Posterior cingulate gyrus (tissue), 11 donors: ENCODE measurements at places on chromosomes 5 and 9.

DNA sequence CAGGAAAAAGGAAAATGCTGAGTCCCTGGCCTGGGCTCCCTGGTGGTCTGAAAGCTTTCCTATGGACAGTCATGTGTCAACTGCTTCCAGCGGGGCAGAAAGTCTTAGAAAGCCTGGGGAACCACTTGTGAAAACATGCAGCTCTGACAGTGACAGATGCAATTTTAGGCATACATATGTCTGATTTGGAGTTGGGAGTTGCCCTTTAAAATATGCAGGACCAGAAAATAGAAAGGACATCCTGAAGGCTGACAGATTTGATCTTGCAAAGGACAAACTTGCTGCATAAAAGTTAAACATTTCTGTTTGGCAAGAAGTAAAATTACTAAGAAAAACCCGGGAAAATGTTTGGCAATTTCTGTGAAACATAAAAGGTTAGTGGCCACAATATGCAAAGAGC is 23.8 kb downstream of the GADD45G start:
- DNase-seq: no peak

GRCh38 chr9:70517926-70518610 is 103.6 kb upstream of the KLF9 start:
- no peak for DNase-seq

DNA sequence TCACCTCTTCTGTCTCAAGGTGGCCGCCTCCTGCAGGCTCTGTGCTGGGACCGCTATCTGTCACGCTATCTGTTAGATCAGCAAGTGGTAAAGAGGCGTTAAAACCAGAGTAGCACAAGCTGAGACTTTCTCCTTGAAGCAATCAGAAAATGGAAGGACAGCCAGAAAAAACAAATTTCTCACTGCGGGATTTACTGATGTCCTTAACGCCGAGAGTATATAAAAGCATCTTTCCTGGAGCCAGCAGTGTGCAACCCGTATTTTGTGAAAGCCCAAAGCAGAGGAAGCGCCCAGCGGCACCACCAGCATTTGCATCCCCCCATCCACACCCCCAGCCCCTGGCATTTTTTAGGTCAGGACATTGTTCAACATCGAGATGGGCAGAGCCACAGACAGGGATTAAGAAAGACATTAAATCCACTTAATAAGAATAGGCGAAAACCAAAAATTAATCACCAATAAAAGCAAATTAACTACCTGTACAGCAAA is 48.6 kb downstream of the DUSP1 start:
- no peak for DNase-seq

GRCh38 chr9:116656501-116656971 is 30.6 kb upstream of the TRIM32 start:
- no peak for DNase-seq

DNA sequence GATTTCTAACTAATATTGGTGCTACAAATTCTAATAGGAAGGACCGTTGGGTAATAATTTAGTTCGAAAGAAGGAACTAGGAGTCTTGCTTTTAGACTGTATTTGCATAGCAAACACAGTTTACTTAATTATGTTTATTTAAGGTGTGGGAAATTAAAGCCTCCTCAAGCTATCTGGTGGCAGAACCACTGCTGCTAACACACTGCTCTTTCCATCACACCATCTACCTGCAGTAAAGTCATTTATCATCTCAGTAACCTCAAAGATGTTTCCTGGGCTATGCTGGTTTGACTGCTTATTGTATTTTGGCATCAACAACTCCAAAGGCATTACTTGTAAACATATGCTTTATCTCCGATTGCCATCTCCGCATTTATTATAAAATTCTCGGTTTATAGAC is 114.3 kb downstream of the DEPDC1B start:
- no peak for DNase-seq

- peak; percentile 93 for DNase-seq
Measured at GRCh38 chr5:59810041-59810440, 83.5 kb downstream of the PDE4D start.

DNA sequence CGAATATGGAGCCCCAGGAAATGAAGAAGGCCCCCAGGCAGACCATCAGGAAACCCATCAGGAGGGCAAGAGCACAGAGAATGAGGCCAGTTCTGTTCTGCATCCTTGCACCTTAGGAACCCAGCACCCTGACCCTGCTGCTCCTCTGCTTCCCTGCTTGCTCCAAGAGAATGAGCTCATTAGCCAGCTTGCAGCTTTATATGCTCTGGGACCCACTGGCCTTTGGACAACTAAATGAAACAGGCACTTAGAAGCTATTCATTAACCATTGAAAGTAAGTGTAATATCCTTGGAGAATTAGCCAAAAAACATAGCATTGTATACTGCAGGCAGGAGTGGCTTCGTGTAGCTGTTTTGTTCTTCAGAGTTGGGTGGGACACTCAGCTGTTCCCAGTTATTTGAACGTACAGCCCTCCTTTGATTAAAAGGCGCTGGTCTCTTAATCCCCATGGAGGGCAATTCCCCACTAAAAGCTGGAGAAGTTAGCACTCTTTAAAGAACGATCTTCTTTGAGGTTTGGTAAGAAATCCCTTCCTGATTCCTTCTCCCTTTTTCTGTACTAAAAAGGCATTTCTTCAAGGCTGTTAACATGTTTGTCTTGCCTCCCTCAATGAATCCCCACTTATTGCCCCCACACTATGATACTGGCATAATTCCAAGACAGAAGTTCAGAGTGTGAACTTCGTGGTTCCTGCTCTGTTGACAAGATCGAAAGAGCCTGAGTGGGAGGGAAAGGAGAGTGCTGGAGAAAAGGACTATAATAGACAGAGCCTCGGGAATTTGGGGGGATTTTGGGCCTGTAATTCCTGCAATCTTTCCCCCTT is at the start of gene TMEM252:
Gene TMEM252 (minus strand): TSS at position 172 of the 824 bp plus-strand sequence. CDS start 69 bp downstream, at position 103.
- no peak for DNase-seq

DNA sequence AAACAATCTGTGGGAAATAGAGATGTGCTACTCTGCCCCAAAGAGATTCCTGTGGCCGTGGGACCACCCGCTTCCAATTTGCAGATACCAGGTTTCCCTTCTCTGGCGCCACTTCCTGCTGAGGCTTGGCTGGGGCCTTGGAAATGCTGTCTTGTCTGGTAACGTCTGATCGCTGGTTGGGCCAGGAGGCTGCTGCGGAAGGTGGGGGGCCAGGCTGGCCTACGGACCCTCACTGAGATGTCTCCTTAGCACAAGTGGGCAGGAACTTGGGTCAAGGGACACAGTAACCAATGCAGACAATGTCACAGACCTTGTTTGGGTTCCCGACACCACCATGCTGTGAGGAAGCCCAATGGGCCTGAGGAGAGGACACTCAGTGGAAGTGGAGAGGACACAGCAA is 31.7 kb upstream of the IRX4 start:
- no peak for DNase-seq

DNA sequence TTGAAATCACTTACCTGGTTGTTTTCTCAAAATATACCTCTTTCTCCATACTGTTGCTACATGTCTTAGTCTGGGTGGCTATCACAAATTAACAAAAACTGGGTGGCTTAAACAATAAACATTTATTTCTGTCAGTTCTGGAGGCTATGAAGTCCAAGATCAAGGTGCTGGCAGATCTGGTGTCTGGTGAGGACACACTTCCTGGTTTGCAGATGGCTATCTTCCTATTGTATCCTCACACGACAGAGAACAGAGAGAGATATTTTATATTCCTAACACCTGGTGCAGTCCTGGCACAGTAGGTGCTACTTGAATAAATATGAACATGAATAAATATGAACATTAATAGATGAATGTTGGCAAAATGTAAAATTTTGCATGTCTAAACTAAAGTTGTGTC is 164.3 kb upstream of the ACOT12 start:
- no peak for DNase-seq

DNA sequence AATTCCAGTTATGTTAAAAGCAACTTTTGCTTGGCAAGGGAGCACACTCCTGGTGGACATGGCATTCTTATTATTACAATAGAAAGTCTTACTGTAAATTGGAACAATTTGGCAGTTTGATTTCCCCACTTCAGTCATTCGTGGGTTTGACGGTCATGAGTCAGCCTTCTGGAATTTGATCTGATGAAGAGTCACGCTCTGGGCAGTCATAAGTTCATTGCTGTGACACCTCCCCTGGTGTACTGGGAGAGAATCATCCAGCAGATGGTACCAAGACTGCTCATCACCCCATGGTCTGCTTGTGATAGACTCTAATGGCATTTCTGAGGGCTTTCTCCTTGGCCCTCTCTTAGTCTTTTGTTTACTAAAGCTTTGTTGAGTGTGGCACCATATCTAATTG is 53.8 kb downstream of the GLRA1 start:
- no peak for DNase-seq

- DNase-seq: no peak
Measured at GRCh38 chr5:50325237-50325832, 115.8 kb downstream of the EMB start.

GRCh38 chr5:84253946-84254345 is 130.7 kb downstream of the EDIL3 start:
- DNase-seq: no peak

GRCh38 chr9:127569886-127570401 is 42.1 kb upstream of the STXBP1 start:
- DNase-seq: no peak

DNA sequence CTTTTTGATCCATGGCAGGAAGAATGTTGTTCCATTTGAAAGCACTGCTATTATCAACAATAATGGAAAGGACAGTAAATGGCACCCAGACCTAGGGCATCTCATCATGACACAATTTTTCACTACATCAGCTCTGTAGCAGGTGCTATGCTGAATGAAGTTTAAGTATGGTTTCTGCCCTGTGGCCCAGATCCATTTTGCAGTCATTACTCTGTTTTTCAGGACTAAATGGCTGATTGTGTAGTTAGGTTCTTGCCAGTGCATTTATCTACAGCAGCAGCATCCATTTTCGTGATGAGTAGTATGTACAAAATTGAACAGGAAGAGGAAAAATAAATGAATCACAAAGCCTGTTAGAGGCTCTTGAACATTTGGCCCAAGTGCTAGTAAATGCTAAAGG is 270.5 kb upstream of the CD180 start:
- DNase-seq: no peak

DNA sequence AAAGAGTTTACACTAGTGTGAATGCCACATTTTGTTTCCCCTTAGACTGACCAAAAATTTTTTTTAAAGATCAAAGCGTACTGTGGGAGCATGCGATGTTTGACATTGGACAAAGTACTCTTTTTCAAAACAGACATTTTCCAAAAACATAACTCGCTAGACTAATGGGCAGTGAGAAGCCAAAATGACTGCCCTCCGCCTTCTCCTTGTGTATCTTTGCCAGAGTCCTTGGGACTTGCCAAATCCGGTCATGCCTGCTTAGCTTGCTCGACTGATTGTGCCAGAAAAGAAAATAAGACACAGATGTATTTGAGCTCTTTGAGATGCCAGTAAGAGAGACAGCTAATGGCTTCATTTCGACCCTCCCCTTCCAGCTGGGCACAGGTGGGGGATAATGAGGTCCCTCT is 157.5 kb downstream of the MAPKAP1 start:
- DNase-seq: no peak

GRCh38 chr9:95511616-95511931 is 5.2 kb downstream of the PTCH1 start:
- no peak for DNase-seq

GRCh38 chr9:98875536-98875935 is 68.1 kb downstream of the GALNT12 start:
- no peak for DNase-seq

DNA sequence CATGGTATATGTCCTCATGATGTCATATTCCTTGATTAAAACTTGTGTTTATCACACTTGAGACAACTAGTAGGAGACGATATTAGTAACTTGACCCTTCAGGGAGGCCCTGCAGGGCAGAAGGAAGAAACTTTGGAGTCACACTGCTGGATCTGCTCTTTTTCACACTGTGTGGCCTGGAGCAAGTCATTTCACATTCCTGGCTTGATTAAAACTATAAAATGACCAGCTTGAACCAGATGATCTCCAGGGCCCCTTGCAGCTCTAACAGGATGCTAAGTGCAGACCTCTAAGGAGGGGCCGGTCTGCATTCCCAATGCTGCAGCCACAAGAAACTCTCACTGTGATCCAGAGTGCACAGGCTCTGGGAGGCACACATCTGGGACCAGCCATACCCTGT is 146.4 kb upstream of the ZNF366 start:
- no peak for DNase-seq

GRCh38 chr5:120528609-120529008 is 64.5 kb downstream of the PRR16 start:
- no peak for DNase-seq

DNA sequence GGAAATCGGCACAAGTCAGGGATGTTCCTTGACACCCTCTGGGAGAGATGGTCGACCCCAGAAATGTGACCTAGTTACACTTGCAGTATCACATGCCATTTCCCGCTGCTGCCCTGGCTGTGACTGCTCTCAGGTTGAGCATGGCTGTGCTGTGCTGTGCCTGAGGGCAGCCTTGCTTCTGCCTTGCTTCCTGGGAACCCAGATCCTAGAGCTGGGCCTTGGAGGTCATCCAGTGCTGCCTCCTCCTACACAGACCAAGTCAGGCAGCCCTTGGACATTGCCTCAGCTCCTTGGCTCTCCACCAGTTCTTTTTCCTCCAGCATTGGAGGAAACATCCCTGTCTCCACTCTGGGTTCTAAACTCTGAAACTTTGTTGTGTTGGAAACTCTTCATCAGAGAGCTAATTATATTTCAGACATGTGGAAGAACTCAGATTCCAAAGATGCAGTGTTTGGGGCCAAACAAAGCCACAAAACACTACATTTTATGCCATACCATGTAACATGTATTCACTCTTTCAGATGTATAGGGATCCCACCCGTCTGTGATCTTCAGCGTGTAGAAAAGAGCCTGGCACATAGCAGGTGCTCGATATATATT is 6.1 kb downstream of the MAMDC2 start:
- no peak for DNase-seq

- no peak for DNase-seq
Measured at GRCh38 chr9:114110180-114110579, 11.1 kb upstream of the KIF12 start.
